Upper lobe of right lung (tissue), 1 donor: ENCODE measurements at places on chromosomes 1 and 21.

DNA sequence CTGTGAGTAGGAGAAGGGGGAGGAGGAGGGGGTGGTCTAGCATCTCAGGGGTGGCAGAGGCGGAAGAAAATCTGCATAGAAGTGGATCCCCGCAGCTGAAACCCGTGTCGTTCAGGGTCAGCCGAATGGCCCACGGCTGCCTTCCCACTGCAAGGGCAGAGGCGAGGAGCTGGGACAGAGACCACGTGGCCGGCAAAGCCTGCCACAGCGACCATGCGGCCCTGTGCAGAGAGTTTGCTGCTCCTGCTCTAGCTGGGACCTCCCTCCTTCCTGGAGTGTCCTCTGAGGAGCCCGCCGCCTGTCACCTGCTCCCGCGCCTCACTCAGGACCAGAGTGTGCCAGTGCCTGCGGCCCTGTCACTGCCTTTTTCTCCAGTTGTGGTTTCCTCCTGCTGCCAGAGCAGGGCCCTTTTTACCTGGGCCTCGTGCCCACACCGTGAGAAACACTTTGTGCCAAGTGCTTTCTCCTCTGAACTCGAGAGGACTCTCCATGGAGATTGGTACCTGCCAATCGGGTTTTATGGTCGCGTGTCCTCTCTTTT, 5.4 kb upstream of the TRPM2 start:
- peak; percentile 85 for DNase-seq

- DNase-seq: no peak
These were observed 9.7 kb upstream of the DHX9 start for GRCh38 chr1:182829285-182829932.

DNA sequence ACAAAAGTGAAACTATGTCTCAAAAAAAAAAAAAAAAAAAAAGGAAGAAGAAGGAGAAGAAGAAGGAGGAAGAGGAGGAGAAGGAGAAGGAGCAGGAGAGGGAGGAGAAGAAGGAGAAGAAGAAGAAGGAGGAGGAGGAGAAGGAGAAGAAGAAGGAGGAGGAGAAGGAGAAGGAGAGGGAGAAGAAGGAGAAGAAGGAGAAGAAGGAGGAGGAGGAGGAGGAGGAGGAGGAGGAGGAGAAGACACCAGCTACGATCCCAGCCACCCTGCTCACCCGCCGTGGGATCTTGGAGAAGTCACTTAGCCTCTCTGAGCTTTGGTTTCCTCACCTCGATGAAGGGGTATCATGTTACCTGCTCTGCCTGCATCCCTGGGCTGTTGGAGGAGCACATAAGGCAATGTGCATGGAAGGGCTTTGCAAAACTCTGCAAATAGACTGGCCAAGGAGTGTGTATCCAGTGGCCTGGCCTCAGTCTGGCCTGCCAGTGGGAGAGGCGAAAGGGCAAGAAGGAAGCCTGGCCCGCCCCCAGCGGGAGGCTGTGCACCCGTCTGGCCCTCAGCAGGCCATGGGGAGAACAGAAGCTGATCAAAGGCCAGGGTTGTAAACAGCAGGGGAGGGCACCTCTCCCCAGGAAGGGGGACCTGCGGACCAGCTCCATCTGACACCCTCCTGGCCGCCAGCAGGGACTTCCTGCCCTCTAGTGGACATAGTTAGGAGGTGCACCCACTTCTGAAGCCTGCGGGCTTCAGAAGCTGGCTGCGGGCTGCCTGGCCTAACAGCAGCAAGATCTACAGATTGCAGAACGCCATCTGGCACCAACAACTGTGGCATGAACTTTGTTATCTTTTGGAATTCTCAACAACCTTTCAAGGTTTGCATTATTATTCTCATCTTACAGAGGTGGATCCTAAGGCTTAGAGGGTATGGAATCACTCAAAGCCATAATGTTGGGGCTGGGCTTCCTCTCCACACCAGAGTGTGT, 19.2 kb upstream of the CDK18 start:
- peak; percentile 77 for DNase-seq

DNA sequence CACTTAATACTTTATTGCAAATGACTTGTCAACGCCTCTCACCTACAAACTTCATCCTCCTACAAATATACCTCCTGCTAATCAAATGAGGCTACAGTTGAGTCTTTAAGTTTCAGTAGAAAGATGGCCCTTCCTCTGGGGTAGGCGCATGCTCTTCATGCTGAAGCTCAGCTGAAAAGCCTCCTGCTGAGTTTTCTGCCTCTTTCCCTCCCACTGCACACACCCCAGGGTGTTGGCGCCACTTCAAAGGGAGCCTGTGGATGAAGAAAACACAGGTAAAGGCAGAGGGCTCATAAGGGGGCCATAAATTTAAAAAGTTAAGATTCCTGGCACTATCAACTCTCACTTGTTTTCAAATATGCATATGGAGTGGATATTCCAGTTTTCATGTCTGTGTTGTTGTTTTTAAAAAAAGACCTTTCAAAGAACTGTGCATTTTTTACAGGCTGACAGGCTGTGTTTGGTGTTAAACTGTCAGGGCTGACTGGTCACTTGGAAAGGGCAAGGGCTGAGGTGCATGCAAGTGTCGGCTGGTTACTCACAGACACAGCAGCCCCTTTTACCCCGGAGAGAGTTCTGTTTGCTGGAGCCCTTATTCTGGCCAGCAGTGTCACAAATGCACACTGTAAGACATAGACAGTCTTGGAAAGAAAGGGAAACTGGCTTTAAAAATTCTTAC, 42.9 kb upstream of the LGALS8 start:
- DNase-seq: no peak

DNA sequence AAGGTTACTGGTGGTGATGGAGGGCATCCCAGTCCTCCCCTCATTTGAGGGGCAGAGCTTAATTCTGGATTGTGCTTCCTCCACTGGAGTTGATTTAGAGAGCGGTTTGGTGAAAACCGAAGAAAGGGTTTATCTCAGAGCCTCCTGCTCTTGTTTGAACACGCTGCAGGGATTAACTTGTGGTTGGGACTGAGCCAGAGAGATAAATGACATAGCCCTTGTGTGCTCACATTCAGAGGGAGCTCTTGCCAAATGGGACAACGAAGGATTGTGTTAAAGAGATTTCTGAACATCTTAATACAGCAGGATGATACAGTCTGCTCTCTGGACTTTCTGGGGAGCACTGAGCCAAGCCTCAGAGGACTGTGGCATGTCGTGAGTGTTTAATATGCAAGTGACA, 308.2 kb downstream of the DISC1 start:
- DNase-seq: no peak

GRCh38 chr1:39047374-39048229, 21.5 kb downstream of the NDUFS5 start:
- DNase-seq: no peak

GRCh38 chr1:108961752-108962486, 1.4 kb downstream of the CLCC1 start:
- DNase-seq: no peak

- no peak for DNase-seq
These were observed 68.0 kb downstream of the UCK2 start for GRCh38 chr1:165895451-165895871.

DNA sequence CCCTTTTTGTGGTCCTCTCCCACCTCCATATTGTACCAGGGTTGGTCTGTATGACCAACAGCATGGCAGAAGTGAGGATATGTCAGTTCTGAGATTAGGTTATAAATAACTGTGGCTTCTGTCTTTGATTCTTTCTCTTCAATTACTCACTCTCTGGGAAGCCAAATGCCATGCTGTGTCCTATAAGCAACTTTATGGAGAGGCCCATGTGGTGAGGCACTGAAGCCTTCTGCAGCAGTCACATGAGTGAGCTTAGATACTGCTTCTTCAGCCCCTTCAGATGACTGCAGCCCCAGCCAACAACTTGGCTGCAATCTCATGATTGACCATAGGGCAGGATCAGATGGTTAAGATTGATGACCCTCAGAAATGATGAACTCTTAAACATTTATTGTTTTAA, 34.0 kb upstream of the SAMD13 start:
- no peak for DNase-seq

GRCh38 chr1:27033043-27033746, 20.5 kb upstream of the TENT5B start:
- DNase-seq: peak; percentile 73

DNA sequence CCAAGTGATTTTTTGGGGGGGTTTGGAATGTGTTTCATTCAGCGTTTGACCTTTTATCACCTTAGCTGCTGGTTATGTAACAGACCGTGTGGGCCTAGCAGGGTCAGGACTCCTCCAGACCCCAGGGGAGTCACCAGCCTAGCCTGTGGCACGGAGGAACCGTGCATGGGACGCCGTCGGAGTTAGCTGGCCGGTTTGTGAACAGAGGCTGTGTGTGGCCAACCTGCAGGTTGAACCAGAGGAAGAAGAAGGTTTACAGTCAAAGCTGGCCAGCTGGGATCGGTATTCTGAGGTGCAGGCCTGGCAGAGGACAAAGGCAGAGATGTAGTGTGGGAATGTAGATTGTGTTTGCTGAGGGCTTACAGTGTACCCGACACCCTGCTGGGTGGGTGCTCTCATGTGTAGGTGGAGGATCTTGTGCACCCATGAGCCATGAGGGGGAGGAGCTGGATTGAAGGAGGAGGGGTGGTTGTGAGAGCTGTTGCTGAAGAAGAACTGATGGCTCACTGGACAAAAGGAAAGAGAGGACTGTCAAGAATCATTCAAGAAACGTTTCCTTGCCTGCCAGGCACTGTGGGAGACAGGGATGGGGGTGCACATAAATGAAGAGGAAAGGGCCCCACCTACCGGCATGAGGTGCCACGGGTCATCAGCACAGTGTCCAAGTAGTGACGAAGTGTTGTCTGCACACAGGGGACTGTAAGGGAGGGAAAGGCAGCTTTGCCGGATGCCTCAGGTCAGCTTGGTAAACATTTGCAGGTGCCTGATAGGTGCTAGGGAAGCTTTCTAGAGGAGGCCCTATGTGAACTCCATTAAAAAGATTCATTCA, 40.0 kb upstream of the PWP2 start:
- no peak for DNase-seq

GRCh38 chr1:221439008-221439746, 302.7 kb downstream of the DUSP10 start:
- DNase-seq: no peak

- DNase-seq: no peak
These were observed 9.9 kb upstream of the DCAF6 start for GRCh38 chr1:167926486-167926997.

GRCh38 chr1:29876902-29877301, 640.6 kb downstream of the PTPRU start:
- no peak for DNase-seq

GRCh38 chr1:20992322-20993056, 184.2 kb downstream of the EIF4G3 start:
- DNase-seq: no peak

DNA sequence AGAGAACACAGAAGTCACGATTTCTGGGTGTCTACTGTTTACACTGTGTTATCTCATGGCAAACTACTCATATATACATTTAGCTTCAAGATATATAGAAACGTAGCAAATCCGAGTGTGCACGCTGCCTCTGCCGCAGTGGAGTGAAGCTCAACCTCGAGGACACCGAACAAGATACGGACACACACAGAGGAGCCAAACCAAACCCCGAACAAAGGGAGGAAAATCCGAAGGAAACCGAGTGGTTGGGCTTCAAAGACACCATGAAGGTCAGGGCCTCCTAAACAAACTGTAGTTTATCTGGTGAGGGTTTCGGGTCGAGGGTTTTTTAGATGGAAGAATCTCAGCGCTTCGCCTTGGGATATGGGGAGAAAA, 34.5 kb downstream of the SLC45A1 start:
- no peak for DNase-seq

GRCh38 chr1:198893141-198893540, 254.3 kb downstream of the PTPRC start:
- no peak for DNase-seq

- no peak for DNase-seq
These were observed 26.1 kb downstream of the SLC6A17 start for GRCh38 chr1:110176299-110176956.

DNA sequence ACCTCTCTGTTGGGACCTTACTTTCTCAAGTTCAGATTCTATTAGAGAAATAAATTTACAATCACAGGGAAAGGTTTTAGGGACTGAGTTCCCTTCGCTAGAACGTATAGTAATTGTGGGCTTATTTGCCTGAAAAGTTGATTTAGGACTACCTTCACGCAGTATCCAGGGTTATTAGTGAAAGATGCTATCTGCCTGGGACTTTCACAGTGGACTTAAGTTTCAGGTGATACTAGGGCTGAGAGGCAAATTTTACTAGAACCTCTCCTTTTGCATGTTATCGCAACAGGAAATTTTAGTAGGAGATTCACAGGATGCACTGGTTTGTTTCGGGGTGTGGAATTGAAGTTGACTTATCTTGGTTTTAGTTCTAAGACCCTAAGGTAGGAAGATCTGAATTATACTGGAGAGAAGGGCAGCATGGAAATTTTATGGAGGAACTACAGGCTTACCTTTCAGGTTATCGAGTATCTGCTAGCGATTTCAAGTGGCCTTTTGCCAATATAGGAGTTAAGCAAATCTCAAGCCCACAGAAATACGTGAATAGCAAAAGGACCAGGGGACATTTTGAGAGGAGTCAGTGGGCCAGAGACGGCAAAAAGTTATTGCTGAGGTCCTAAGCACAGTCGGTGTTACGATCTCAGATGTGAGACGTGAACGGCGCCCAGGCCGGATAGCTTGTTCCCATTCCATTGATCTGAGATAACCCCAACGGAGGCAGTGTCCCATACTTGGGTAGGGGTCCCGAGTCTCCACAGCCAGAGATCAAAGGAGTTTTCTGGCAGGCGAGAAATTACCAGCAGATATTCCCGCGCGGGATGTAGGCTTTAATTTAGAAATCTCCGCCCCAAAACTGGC, 723 bp upstream of the GNAI3 start:
- no peak for DNase-seq

DNA sequence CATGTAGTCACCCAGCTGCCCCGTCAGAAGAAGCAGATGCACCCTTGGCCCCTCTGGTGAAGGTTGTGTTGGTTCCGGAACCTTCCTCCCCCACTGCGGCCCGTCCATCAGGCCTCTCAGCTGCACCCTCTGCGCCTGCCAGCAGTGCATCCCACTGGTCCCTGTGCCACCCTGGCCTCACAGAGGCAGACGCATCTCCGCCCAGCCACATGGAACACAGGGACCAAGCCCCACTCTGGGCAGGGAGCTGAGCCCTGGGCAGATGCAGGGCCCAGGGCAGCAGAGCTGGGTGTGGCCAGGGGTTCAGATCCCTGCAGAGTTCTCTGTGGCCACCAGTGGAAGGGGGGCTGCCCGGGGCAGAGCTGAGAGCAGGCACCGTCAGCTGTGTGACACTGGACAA, 50.6 kb downstream of the SLC19A1 start:
- DNase-seq: no peak

DNA sequence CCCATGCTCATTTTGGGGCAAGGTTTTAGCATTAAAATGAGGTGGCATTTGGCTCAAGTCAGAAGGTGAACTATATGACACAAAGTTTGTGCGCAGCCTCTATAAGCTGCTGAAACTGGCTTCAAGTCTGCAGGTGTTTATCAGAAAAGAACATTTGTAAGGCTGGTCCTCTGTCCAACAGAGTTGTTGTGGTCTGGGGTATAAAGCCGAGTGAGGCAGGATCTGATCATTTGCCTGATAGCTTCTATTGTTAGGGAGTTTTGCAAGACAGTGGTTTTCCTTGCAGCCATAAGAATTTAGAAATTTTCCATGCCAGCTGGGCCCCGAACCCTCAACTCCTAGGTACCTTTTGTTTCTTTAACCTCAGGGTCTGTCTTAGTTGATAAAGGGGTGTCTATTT, 130.8 kb downstream of the PGBD5 start:
- DNase-seq: no peak

GRCh38 chr1:30373471-30374399, 349.6 kb downstream of the MATN1 start:
- peak; percentile 47 for DNase-seq
